Thymus (tissue), 14 donors: ENCODE measurements at places on chromosomes 2 and 18. TPM values are rescaled to one million over a fixed set of nuclear protein-coding genes. Genes with fewer than 3 reads are reported as not detected.

The POU3F3 gene
- total RNA-seq, result 0.14 TPM

The TSPYL6 gene
- not detected for total RNA-seq

The SAG gene
- 0.61 TPM for total RNA-seq

- DNase-seq, result no peak
- H3K36me3 ChIP-seq, result peaks cover 5% of the 10 kb centered on the region
- H3K4me3 ChIP-seq, result peak overlapping the region; percentile 63
- peaks cover 15% of the 10 kb centered on the region for H3K4me1 ChIP-seq
- H3K27ac ChIP-seq, result peak overlapping the region; percentile 96
Observed at GRCh38 chr2:239401881-239402233, 1.0 kb upstream of the HDAC4 start.

- no peak overlapping the region for H3K4me3 ChIP-seq
- H3K27me3 ChIP-seq, result no peaks in the 10 kb centered on the region
- H3K36me3 ChIP-seq, result no peaks in the 10 kb centered on the region
- no peaks in the 10 kb centered on the region for H3K4me1 ChIP-seq
- no peak for DNase-seq
Observed at GRCh38 chr2:136935119-136935518, 169.8 kb downstream of the THSD7B start.

DNA sequence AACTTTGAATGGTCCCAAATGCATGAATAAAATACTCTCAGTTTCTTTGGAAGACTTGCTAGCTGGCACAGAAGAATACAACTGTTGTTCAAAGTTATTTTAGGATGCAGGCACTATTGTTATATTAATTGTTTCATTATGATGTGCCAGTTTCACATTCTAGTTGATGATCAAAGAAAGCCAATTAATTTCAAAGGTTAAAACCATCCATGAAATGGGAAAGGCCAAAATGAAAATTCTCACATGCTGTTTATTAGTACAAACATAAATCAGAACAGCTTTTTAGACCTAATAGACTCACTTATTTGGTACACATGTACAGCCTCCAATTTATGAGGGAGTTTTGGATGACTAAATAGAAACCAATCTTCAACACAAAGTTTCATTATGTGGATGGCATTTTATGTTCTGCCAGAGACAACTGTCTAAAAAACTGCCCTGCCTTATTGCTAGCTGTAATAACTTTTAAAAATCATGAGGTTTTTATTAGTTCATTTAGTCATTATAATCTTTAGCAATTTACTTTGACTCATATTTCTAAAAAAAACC lies 42.2 kb downstream of the RFTN2 start:
- no peak for DNase-seq
- H3K27ac ChIP-seq, result no peak overlapping the region
- no peaks in the 10 kb centered on the region for H3K36me3 ChIP-seq
- H3K27me3 ChIP-seq, result no peaks in the 10 kb centered on the region
- no peak overlapping the region for H3K4me3 ChIP-seq

DNA sequence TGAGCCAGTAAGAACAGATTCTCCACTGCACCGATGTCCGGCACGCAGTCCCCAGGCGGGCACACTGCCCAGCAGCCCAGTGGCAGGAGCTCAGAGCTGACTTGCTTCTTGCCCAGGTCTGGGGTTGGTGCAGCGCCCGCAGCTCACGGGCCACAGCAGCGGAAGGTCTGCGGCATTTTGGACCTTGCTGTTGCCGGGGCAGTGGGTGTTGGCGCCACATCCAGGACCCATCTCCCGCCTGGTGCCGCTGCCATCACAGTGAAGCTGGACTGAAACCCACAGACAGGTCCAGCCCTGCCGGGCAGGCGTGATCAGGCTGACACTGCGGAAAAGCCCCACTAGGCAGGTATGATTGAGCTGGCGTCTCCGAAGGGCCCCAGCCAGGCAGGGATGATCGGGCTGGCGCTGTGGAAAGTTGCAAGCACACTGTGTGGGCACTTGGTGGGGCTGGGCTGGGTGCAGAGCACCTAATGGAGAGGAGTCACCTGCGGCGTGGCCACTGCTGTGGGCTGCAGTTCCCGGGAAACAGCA lies 75.5 kb downstream of the SLC66A2 start:
- no peak overlapping the region for H3K27ac ChIP-seq
- H3K4me1 ChIP-seq, result no peaks in the 10 kb centered on the region
- peaks cover 5% of the 10 kb centered on the region for H3K27me3 ChIP-seq
- no peak overlapping the region for H3K4me3 ChIP-seq
- DNase-seq, result no peak

DNA sequence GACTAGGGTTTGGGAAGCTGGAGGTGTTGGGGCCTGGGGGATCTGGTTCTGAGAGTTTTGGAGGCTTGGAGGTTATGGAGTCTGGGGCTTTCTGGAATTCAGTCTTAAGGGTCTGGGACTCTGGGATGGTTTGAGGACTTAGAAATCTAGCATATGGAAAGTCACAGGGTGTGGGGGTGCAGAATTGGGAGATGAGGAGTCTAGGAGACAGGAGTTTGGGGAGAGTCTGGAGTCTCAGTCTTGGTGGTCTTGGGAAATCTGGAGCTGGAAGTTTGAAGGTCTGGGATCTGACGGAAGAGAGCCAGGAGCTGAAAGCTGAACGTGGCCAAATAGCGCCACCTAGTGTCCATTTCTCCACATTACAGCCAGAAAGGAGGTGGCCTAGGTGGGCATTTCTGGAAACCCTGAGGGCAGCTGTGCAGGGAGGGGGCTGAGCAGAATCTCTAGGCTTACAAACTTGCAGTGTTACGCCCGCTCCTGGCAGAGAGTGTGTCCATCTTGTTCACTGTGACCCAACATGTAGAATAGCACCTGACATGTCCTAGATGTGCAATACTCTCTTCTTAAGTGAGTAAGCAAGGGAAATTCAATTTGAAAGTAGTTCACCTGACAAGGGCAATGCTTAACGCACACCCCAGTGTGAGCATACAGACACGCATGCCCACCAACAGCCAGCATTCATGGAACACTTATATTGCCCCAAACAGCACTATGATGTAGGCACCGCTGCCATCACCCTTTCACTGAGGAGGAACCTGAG lies 204.8 kb downstream of the TFCP2L1 start:
- H3K4me1 ChIP-seq, result no peaks in the 10 kb centered on the region
- H3K36me3 ChIP-seq, result no peaks in the 10 kb centered on the region
- H3K27ac ChIP-seq, result no peak overlapping the region
- DNase-seq, result peak; percentile 34

GRCh38 chr2:205892251-205892655 lies 193.7 kb downstream of the INO80D start:
- no peaks in the 10 kb centered on the region for H3K36me3 ChIP-seq
- H3K4me1 ChIP-seq, result no peaks in the 10 kb centered on the region
- H3K27ac ChIP-seq, result no peak overlapping the region
- no peak for DNase-seq
